Umbilical cord (tissue), 2 donors: ENCODE measurements at places on chromosomes 2 and 18. TPM values are rescaled to one million over a fixed set of nuclear protein-coding genes. Genes with fewer than 3 reads are reported as not detected.
A peak's percentile ranks its signal among the peaks of the same experiment; 100 is the strongest.

Gene SCYGR4
- total RNA-seq = 1.4 TPM

Gene MC2R
- total RNA-seq = 12.3 TPM

DNA sequence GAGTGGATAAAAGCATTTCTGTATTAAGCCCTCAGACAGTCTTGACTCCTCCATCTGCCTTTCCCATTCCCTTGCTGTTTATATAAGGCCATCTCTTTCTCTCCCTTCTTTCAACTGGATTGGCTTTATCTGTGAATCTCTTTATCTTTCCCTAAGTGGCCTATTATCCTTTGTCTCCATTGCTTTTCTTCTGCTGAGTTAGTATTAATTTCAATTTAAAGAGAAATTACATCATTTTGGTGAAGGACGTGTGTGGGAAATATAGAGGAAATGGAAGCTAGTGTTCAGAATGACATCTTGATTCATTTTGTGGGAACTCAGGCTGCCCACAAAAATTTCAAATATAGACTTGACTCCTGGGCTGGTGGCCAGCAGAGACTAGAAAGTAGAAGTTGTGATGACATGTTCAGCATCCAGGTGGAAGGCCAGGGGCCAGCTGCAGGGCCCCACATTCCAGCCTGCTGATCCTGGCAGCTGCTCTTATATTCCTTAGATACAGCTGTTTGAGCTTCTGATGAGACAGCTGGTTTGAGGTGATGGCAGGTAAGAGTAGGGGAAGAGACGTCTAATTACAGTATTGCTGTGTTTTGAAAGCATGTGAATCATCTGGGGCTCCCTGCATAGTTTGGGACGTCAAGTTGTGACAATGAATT lies 52.3 kb downstream of the DIS3L2 start:
- no peak for DNase-seq

GRCh38 chr2:19989667-19990415 lies at the start of gene WDR35:
Gene WDR35, minus strand, starts transcription at chr2:19990105. Its CDS starts 90 bp downstream, at chr2:19990015.
- peak; percentile 89 for DNase-seq

GRCh38 chr2:215876937-215877238 lies 136.5 kb downstream of the MREG start:
- DNase-seq = no peak

- DNase-seq = no peak
Observed at GRCh38 chr2:172965433-172966212, 110.0 kb upstream of the MAP3K20 start.

DNA sequence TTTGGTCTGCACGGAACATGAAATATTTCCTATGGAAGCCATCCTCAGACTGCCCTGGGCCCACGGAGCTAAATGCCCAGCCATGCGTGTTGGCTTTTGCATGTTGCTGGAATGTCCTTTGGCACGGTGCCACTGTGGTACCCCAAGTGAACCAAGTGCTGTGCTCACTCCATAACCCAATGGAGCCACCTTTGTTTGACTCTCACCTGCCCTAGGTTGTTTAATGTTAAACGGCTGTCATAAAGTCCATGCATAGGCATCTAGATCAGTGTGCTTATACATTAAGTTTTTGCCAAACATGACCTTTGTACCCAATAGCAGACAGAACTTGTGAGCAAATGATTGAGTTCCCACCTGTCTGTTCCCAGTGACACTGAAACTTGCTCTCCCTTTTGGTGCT lies 59.9 kb upstream of the TMEM87B start:
- no peak for DNase-seq

GRCh38 chr2:98377544-98377943 lies 31.3 kb downstream of the CNGA3 start:
- no peak for DNase-seq

GRCh38 chr2:464562-465309 lies 176.8 kb upstream of the ALKAL2 start:
- DNase-seq = no peak

GRCh38 chr2:144678736-144679135 lies 158.8 kb upstream of the ZEB2 start:
- no peak for DNase-seq

Gene FAM161A
- total RNA-seq = 16.4 TPM

DNA sequence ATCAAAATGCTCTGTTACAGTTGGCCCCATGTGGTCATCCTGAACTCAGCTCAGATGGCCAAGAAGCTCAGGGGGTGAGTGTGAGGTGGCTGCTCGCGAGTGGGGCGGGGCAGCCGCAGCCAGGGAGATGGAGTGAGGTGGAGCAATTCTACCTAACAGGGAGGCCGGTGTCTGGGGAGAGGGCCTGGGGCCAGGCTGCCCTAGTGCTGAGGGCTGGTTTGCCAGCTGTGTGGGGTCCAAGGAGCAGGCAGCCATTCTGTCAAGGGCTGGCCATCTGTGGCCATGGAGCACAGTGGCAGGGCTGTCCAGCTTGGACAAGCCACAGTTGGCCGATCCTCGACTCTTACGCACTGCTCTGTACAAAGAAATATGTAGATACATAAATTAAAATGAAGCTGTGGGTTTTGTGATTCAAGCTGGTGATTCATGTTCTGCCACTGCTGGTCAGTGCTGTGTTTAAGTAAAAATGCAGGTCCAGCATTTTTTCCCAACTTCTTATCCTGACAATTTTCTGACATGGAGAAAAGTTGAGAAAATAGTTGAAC lies 82.1 kb downstream of the HS6ST1 start:
- DNase-seq = peak; percentile 50

Gene CYTIP
- total RNA-seq = 18.8 TPM
